ENCODE measurements at places on chromosomes 16 and 17.

GRCh38 chr17:74756891-74757290 is 8.5 kb downstream of the NHERF1 start:
- no peak for DNase-seq

GRCh38 chr17:49964303-49964768 is 4.7 kb upstream of the DLX4 start:
- DNase-seq: no peak

GRCh38 chr17:79907850-79908249 is 68.6 kb upstream of the CBX4 start:
- DNase-seq: no peak

- DNase-seq: no peak
Observed at GRCh38 chr17:72693151-72693878, 399.2 kb downstream of the SLC39A11 start.

- peak; percentile 70 for DNase-seq
Observed at GRCh38 chr17:49575679-49576087, at the start of gene NXPH3. Gene NXPH3, plus strand, starts transcription at chr17:49575871. Its CDS starts 349 bp downstream, at chr17:49576220.
